Stimulated activated CD4-positive, alpha-beta T cell treated with anti-CD3 and anti-CD28 coated beads, TNF-alpha, amount 100 ng/mL, for 1 hour (primary cell): ENCODE measurements at places on chromosomes 5 and 9.

GRCh38 chr5:61167382-61167781, 5.1 kb upstream of the SMIM15 start:
- DNase-seq = no peak

GRCh38 chr5:12460493-12461261, 556.4 kb upstream of the CTNND2 start:
- DNase-seq = no peak

- DNase-seq = no peak
These were observed 58.0 kb upstream of the OLFM1 start for GRCh38 chr9:135029463-135029862.

- DNase-seq = no peak
These were observed 77.2 kb upstream of the RAPGEF1 start for GRCh38 chr9:131817073-131817472.

DNA sequence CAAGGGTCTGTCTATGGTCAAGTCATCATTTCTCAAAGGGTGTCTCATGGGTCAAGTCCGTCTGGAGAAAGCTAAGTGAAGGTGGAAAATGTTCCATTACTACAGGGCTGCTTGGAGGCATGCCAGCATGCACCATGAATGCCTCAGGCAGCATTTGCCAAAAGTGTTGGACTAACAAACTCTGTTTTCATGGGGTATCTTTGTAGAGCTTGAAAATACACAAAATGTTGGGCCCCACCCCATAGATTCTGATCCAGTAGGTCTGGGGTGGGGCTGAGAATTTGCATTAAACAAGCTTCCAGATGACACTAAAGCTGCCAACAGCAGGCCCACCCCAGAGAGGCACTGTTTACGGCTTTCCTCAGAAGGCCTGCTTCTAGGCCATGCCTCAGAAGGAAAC, 75.0 kb upstream of the FRRS1L start:
- no peak for DNase-seq

- no peak for DNase-seq
These were observed at the start of gene SHROOM1 for GRCh38 chr5:132830436-132831094. SHROOM1 (minus strand) TSS chr5:132830647; CDS start chr5:132826140, 4,507 bp downstream.

DNA sequence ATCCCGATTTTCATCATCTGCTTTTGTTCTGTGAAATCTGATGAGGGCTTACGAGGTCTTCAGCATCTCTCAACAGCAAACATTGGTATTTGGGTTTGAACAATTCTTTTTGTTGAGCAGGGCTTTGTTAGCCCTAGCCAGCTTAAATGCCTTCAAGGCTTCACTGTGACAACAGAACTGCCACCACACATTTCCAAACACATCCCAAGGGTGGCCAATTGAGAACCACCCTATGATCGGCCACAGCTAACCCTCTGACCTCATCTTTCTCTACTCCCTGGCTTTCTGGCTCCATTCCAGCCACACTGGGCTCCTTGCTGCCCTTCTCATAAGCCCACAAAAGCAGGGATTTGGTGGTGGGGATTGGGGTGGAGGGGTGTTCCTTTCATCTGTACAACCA, 17.6 kb downstream of the MTX3 start:
- no peak for DNase-seq

GRCh38 chr5:55773057-55773456, 35.2 kb downstream of the DDX4 start:
- DNase-seq = no peak

- DNase-seq = no peak
These were observed 24.6 kb upstream of the MED10 start for GRCh38 chr5:6402939-6403338.

GRCh38 chr9:38235244-38235643, 157.3 kb upstream of the ALDH1B1 start:
- DNase-seq = no peak

DNA sequence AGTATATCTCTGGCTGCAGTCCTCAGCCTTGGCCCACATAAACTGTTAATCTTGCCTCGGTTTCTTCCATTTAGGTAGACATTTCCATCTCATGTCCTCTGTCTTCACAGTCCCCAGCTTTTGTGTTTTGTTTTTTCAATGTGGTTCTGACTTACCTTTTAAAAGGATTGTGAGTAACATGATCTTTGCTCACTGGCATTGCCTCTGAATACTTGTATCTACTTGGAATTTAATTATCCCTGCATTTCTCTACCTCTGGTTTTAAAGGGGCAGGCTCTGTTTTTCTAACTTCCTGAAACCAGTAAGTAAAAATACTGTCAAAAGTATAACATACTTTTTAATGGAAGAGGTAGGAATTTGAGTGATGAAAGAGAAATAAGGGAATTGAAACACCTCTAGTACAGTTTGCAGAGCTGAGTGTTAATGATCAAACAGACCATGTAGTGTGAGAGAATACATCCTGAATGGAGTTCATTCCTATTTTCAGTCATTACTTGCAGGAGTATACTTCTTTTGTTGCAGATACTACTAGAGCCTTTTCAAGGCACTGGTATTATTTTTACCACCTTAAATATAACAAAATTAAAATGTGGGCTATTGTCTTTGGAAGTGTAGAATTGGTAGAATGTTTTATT, 62.6 kb downstream of the MTREX start:
- DNase-seq = no peak

- DNase-seq = no peak
These were observed 275.4 kb downstream of the EPB41L4A start for GRCh38 chr5:112143690-112144089.

DNA sequence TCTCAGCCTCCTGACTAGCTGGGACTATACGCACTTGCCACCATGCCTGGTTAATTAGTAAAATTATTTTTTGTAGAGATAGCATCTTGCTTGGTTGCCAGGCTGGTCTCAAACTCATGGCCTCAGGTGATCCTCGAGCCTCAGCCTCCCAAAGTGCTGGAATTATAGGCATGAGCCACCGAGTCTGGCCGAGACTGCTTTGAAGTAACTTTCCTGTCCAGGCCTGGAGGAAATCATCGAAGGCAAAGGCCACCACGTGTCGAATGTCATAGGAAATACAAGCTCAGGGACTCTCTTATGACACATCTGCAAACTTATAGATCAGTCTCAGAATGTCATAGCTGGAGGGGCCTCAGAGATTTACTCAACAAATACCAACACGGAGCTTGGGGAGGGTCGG, 25.1 kb downstream of the RAPGEF1 start:
- DNase-seq = no peak

DNA sequence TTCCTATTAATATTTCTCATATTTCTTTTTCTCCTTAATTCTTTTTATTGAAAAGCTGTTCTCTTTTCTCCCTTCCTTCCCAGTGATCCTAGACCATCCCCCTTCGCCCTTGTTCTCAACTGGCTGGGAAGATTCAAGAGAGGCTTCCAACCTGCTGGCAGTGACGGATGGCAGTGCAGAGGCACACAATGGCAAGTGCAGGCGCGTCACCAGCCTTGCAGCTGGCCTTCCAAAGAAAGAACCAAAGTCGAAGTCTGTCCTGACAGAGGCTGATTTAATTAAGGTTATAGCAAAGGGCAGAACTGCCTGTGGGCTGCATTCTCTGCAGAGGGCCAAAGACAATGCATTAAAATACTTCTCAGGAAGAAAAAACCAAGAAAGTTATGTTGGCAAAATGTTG, 7.4 kb downstream of the CEMIP2 start:
- DNase-seq = no peak

GRCh38 chr9:95970317-95970716, 94.8 kb downstream of the ERCC6L2 start:
- no peak for DNase-seq

DNA sequence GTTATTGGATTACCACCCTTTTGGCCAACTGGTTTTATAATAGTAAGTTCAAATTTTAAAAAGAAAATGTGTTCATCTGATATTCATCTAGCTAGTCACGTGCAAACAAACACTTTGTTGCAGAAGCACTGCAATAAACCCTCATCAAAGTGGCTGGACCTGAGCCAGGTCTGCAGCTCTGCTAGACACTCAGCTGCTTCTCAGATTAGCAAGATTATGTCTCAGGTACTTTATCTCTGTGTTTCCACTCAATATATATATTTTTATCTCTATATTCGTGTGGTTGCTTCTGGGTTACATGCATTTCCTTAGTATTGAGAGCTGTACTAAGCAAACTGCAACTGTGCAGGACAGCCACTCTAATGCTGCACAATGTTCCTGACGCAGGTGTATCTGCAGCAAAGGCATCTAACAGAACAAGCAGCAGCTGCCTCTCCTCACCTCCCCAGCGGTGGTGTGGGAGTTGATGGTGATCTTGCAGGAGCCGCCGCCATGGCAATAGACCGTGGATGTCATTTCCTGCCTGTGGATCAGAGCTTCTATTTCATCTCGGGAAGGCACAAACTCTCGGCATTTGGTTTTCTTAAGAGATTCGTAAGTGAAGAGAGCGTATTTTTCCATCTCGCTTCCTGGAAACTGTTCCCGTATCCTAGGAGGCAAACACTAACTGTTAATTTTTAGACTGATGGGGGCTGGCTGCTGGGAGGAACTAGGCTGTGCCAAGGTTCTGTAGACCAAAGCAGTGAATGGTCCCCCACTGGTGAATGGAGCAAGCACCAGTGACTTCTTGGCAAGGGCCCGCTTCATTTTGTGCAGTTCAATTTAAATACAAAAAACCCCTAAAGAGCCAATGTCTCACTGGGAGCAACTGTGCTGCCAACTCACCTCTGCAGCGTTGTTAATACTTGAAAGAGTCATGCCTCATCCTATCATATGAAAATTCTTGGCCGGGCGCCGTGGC, 56.7 kb upstream of the RETREG1 start:
- DNase-seq = no peak

GRCh38 chr9:20865347-20865746, 166.1 kb downstream of the HACD4 start:
- no peak for DNase-seq

GRCh38 chr9:34518896-34519295, 3.9 kb downstream of the ENHO start:
- DNase-seq = no peak

DNA sequence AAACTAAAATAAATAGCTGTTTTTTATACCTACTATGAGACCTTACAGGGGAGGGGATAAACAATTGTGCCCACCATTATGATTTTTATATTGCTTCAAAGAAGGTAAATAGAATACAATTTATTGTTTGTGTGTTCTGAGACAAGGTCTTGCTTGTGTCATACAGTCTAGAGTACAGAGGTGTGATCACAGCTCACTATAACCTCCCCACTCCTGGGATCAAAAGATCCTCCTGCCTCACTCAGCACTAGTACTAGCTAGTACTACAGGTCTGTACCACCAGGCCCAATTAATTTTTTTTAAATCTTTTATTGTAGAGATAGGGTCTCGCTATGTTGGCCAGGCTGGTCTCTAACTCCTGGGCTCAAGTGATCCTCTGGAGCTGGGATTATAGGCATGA, 11.3 kb downstream of the TLE1 start:
- no peak for DNase-seq

DNA sequence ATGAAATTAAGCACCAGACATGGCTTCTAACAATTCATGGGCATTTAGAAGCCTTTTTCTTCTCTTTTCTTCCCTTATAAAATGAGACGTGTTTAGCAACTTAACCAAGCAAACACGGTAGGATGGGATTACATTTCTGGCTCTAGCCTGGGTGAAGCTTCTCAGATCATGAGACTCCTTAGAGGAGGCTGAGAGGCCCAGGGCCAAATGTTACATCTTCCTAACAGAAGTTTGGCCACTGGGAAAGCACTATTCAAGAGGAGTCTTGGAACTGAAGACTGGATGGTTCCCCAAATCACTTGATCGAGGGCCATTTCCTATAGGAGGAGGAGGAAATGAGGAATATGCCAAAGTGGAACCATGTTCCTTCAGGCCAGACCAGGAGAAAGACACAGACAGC, 1.9 kb downstream of the GABRP start:
- DNase-seq = no peak

- DNase-seq = no peak
These were observed 129.0 kb downstream of the SNX18 start for GRCh38 chr5:54646356-54647101.

- no peak for DNase-seq
These were observed 980 bp downstream of the CCNO start for GRCh38 chr5:55232271-55232984.

DNA sequence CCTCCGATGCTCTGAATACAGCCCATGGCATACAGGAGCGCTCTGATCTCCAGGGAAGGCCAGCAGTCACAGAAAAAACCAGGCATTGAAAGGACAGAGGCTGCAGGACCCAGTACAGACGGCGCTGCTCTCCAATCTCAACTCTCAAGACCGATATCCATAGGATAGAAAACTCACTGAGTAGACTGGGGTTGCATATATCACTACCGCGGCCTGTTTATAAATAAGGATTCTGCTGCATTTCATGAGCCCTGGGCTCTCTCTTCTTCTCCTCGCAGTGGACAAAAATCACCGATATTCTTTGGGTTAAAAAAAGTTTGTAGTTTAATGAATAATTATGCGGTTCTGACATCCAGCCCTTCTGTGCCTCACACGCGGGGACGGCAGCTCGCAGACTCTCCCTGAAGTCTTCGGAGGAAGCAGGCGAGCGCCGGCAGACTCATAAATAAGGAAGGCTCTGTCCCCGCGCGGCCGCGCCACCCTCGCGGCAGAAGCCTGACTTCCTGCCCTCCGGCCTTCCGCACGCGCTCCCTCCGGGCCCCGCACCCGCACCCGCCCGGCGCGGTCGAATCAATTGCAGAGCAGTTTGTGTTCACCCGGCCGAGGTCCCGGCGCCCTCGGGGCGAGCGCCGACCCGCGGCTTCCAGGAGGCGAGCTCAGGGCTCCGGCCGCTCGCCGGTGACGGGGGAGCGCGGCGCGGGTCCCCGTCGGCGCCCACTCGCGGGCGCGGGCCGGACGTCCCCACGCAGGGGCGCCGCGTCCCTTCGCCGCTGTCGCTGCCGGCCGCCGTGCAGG, at the start of gene FAM78A:
FAM78A (minus strand) TSS at position 417 of the 795 bp plus-strand sequence; CDS start at position 86, 331 bp downstream.
- no peak for DNase-seq

GRCh38 chr9:121822093-121823085, 171.0 kb downstream of the DAB2IP start:
- DNase-seq = no peak

DNA sequence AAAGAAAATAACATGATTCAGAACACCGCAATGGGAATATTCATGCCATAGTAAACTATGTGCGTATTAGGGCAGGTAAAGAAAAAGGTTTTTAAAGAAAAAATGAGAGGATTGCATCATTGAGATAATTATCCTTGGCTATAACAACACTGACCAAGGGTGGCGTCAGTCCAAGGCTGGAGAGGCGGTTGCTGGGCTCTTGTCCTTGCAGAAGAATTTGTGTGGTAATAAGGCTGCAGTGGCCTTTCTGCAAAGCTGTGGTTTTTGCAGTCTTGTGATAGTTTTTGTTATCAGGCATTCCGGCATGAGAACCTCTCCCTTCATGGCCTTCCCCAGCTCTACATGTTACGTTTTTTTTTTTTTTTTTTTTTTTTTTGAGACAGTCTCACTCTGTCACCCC, 14.0 kb downstream of the BOD1 start:
- no peak for DNase-seq

GRCh38 chr5:12017007-12017406, 112.8 kb upstream of the CTNND2 start:
- no peak for DNase-seq
